ENCODE measurements at places on chromosomes 3 and 15.

GRCh38 chr3:172097585-172097984 is 58.2 kb downstream of the FNDC3B start:
- no peak for DNase-seq

DNA sequence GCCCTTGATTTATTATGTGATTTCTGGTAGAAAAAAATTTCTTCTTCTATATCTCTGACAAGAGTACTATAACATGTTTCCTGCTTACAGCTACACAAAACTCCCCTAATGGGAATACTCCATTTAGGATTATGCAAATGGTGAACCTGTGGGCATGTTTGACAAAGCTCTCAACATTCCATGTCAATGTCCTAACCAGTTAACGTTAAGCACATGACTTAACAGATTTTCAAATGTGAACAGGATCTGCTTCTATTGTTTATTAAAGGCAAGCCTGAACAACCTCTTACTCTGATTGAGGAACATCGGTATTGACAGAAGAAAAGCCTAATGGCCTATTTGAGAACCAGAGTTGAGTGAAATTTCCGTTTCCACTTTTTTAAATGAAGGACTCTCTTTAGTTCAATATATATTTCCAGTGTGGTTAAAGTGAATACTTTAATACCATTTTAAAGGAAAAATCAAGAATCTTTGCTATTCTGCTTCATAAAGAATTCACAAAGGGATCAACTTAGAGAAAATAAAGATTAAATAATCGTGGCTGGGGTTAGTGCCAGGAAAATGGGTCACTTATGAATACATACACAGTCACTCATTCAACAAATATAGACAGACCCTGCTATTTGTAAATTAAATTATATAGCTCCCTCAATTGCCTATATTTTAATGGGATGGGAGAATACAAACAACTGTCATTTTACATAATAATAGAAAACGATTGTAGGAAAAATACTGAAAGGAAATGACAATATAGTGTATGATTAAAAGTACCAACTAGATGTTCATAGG is 300.3 kb upstream of the CBLB start:
- DNase-seq = peak; percentile 25

GRCh38 chr3:52836986-52837385 is 2.2 kb upstream of the MUSTN1 start:
- DNase-seq = no peak

DNA sequence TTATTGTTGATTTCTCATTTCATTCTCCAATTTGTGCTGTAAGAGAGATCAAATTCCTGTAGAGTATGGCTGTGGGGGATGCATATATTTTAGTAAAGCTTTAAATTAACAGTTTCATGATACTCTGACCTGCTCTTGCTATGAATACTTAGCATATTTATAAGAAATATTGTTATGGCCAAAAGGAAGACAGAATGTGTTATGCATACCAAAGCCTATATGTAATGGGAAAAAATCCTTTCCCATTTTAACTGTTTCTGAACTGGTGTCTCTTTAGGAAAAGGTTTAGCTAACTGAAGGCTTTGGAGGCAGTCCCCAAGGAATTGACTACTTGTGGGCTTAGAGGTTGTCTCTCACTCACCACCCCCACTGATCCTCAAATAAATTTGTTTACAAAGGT is 59.2 kb downstream of the CADPS start:
- DNase-seq = no peak

DNA sequence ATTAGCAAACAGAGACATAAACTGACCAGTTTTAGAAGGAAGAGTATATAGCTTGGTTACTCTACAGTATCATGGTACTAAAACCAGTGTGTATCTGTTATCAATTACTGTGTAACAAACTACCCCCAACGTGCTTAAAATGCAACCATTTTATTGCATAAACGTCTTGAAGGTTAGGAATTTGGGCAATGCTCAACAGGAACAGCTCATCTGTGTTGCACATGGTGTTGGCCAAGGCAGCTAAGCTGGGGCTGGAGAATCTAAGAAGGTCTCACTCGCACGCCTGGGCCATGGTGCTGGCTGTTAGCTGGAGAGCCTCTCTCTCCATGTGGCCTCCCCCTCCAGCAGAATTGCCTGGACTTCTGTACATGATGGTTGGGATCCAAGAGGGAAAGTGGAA is 81.2 kb upstream of the THBS1 start:
- DNase-seq = no peak

DNA sequence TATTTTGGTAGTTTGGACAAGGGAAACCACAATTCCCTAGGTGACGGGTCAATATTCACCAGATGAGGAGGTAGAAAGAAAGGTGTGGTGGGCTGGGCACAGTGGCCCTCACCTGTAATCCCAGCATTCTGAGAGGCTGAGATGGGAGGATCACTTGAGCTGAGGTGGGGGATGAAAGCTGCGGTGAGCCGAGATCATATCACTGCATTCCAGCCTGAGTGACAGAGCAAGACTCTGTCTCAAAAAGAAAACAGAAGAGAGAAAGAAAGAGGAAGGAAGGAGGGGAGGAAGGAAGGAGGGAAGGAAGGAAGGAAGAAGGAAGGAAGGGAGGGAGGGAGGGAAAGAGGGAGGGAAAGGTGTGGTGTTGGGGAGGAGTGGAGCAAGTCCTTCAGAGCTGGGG is 56.1 kb upstream of the RNF7 start:
- no peak for DNase-seq

GRCh38 chr3:107662124-107662507 is 139.4 kb downstream of the BBX start:
- DNase-seq = no peak

DNA sequence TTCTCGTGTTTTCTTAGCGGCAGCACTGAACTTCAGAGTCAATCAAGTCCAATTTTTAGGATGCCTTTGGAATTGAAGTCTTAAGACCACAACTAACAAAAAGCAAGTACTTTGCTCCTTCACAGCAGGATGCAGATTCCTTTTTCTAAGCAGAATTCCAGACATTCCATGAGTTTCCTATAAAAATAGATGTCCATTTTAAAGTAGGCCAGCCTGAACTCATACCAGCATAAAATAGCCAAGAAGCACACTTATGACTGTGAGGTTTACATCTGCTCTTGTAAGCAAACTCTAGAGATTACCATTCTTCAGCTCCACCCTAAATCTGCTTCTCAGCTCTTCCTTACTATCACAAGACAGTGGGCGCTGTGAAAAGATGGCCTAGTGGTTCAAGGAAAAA is 85.8 kb downstream of the THBS1 start:
- no peak for DNase-seq

- no peak for DNase-seq
Measured at GRCh38 chr3:50574444-50574831, 5.1 kb downstream of the HEMK1 start.

GRCh38 chr3:53823026-53823955 is 22.9 kb downstream of the CHDH start:
- no peak for DNase-seq

- DNase-seq = no peak
Measured at GRCh38 chr3:185823078-185824044, 1.5 kb downstream of the IGF2BP2 start.

- DNase-seq = no peak
Measured at GRCh38 chr3:185251272-185251671, 2.6 kb downstream of the EHHADH start.

DNA sequence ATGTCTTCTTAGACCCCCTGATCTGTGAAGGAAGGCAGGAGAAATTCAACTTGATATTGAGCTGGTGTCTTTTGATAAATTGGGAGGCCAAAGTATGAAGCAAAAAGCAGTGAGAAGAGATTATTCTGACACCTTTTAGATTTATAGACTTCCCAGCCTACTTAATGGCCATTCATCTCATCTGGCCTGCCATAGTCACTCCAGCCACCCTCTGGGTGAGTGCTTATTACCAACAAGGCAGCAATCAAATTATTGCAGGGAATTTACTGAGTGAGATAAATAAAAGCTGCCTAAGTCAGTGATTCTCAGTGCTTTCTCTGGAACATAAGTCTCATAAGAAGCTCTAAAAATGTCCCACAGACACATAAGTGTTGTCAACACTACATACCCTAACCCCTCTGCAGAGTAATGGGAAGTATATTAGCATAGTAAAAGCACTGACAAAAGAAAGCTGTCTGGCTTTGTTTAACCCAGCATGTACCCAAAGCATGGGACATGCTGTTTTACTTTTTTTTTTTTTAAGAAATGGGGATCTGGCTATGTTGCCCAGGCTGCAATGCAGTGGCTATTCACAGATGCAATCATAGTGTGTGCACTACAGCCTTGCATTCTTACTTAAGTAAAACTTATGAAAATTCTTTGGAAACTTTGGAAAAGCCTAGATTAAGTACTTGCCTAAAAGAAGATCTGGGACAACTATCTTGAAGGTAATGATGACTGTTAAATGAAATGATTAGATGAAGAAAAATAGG is 725.3 kb downstream of the TUSC7 start:
- no peak for DNase-seq

DNA sequence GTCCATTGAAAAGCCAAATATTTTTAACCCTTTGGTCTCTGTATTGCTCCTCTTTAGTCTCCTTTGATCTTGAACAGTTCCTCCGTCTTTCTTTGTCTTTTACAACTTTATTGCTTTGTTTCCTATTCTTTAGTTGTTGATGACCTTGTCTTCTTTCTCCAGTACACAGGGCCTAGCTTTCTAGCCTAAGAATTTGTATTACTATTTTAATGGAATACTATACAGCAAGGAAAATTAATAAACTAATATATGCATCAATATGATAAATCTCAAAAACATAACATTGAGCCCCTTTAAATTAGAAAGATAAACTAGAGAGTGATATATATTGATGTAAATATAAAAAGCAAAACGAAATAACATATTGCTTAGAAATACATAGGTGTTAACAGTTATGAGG is 88.7 kb downstream of the NR1D2 start:
- no peak for DNase-seq

DNA sequence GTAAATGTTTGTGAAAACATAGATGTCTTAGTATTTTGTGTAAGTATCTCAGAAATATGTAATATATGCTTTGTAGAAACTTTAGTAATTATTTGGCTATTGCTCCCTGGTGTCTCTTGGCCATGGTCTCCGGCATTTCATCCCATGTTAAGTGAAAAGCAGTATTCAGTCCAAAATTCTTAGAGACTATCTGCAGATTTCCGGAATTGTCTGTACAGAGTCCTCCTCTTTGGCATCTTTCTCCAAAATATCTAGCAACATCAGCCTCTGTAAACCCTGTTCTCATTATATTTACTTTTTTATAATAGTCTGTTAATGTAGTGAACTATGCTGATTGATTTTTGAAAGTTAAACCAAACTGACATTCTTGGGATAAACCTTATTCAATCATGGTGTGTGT is 352.7 kb downstream of the ARPP21 start:
- no peak for DNase-seq

DNA sequence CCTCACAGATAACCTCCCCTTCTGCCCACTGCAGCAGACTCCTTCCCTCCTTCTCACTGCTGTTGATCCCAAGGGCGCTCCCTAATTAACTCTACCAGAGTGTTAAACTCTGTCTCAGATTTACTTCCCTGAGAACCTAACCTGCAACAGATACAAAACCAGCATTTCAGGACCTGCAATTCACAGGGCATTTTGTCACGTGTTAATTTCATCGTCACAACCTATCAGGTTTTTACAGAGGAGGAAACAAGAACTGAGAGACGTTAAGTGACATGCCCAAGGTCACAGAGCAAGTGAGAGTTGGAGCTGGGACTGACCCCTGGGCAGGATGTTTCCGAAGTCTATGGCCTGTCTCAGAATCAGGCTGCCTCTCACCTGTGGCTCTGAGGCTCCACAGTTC is 223.9 kb downstream of the UACA start:
- no peak for DNase-seq

DNA sequence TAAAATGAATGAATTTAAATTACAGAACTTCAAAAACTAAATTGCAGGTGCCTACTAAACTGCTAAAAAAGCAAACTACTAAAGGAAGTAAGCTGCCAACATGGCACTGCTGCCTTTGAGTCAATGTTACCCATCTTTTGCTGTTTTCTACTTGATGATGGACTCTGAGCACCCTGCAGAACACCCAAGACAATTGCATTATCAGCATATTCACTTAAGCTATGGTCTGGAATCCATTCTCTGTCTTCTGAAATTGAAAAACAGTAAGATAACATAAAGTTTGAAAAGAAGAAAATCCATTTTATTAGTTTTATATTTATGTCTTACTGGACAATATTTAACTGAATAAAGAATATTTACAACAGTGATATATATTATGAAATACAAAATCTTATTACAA is 91.4 kb downstream of the ZBBX start:
- no peak for DNase-seq

- DNase-seq = no peak
Measured at GRCh38 chr15:31179693-31180092, 78.2 kb upstream of the TRPM1 start.

DNA sequence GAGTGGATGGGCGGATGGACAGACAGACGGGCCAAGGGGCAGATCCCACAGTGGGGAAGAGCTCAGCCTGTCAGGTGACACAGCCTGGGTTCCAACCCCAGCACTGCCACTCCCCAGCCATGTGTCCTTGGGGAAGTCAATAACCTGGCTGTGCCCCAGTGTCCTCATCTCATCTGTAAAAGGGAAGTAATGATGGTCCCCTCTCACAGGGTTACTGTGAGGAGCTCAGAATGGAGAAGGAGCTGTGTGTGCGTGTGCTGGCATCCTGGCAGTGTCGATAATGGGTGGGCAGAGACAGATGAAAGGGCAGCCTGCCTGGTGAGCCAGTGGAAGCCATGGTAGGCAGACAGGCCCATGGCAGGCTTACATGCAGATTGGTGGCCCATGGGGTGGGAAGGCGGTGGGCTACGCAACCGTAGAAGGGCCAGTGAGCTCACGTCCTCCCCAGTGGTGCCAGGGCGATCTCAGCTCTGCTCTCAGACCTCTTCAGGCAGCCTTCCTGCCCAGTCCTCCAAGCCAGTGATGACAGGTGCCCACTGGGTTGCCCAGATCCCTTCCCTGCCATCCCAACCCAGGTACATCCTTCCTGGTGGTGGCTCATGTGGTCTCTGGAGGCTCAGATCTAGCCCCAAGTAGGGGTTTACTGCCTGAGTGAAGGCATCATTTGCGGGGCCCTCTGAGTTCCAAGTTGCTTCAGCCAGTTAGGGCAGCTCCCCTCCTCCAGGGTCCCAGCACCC is 2.3 kb upstream of the DNAJB8 start:
- no peak for DNase-seq

GRCh38 chr3:5606884-5607472 is 419.5 kb downstream of the EDEM1 start:
- DNase-seq = no peak

GRCh38 chr15:65583701-65584100 is 27.2 kb downstream of the INTS14 start:
- no peak for DNase-seq

DNA sequence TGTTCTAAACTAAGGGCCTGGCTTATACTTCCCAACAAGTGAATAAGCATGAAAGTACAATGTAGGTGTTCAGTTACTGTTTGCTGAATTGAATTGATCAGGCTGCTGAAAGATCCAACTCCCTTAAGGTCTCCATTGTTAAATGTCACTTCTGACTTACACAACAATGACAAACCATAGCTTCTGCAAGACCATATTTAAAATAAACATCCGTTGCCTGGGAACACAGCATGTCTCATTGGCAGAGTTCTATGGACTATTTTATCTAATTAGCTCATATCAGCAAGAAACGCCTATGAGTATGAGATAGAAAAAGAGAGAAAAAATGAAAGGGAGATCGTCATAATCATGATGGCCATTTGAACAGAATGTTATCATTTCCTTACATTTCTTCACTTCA is 605.4 kb downstream of the FGF12 start:
- no peak for DNase-seq

Data from NCI-H2029 (cell line).